ENCODE measurements at places on chromosomes 1 and 21. TPM values are rescaled to one million over a fixed set of nuclear protein-coding genes. Genes with fewer than 3 reads are reported as not detected.

Gene KIF26B
- total RNA-seq = 0.95 TPM

Gene OR2T2
- total RNA-seq = not detected

Gene LHX4
- not detected for total RNA-seq

Gene NTNG1
- total RNA-seq = 0.31 TPM

Gene HSF2BP
- total RNA-seq = 2.6 TPM

Gene SHE
- total RNA-seq = not detected

Gene MIXL1
- not detected for total RNA-seq

Gene GABRD
- total RNA-seq = not detected

Gene VWA5B1
- not detected for total RNA-seq

Gene RBM8A
- total RNA-seq = 248 TPM

Gene OR10K2
- total RNA-seq = not detected

Gene CTNNBIP1
- 86.2 TPM for total RNA-seq

Gene KCNA3
- total RNA-seq = not detected

Gene GNG4
- 0.16 TPM for total RNA-seq

Gene DMRTA2
- not detected for total RNA-seq

Gene TNFAIP8L2
- not detected for total RNA-seq

Gene OR2AJ1
- not detected for total RNA-seq

Gene OPTC
- total RNA-seq = not detected

Gene LIN28A
- total RNA-seq = not detected

Gene EXOC8
- 6.4 TPM for total RNA-seq

Gene C1orf146
- not detected for total RNA-seq

Gene OR10Z1
- not detected for total RNA-seq

Gene DIO1
- not detected for total RNA-seq

Measured in hair follicular keratinocyte (primary cell).